Pulmonary artery endothelial cell (primary cell): ENCODE measurements at places on chromosomes 3 and 15. TPM values are rescaled to one million over a fixed set of nuclear protein-coding genes. Genes with fewer than 3 reads are reported as not detected.

GRCh38 chr3:81277853-81278252 lies 483.6 kb downstream of the GBE1 start:
- DNase-seq, result peak; percentile 36

GRCh38 chr3:101531473-101532086 lies 18.6 kb upstream of the SENP7 start:
- no peak for DNase-seq

DNA sequence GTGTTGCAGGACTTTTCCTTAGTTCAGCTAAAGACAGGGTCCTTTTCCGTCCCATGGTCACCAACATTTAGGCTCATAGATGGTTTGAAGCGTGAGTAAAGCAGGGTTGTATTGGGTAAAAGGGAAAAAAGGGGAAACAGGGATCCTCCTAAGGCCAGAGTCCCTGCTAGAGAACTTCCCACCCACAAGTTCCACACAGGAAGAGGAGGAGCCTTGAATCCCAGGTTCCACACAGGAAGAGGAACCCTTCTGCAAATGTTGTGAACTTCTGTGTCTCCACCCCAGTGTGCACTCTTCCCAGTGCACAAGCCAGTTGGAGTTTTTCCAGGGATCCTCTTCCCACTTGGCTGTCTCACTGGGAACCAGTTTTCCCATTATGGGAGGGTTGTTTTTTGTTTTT lies 27.6 kb upstream of the ATP8B4 start:
- DNase-seq, result no peak

GRCh38 chr3:194162070-194162678 lies 26.2 kb downstream of the HES1 start:
- DNase-seq, result no peak

DNA sequence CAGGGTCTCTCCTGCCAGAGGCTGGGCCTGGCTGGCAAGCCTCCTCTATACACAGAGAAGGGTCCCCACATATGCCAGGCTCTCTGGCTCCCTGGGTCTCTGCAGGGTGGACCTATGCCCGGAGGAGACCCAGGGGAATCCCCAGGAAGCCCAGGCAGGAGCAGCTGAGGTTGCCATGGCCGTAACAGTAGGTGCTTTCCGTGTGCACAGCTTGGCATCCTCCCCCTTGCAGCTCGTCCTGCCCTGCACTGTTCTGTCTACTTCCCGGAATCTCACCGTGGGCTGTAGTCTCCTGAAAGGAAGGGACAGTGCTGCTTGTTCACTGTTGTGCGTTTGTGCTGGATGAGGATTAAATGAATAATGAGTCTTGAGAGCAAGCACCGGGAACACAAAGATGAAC lies 47.8 kb downstream of the DAPK2 start:
- no peak for DNase-seq

DNA sequence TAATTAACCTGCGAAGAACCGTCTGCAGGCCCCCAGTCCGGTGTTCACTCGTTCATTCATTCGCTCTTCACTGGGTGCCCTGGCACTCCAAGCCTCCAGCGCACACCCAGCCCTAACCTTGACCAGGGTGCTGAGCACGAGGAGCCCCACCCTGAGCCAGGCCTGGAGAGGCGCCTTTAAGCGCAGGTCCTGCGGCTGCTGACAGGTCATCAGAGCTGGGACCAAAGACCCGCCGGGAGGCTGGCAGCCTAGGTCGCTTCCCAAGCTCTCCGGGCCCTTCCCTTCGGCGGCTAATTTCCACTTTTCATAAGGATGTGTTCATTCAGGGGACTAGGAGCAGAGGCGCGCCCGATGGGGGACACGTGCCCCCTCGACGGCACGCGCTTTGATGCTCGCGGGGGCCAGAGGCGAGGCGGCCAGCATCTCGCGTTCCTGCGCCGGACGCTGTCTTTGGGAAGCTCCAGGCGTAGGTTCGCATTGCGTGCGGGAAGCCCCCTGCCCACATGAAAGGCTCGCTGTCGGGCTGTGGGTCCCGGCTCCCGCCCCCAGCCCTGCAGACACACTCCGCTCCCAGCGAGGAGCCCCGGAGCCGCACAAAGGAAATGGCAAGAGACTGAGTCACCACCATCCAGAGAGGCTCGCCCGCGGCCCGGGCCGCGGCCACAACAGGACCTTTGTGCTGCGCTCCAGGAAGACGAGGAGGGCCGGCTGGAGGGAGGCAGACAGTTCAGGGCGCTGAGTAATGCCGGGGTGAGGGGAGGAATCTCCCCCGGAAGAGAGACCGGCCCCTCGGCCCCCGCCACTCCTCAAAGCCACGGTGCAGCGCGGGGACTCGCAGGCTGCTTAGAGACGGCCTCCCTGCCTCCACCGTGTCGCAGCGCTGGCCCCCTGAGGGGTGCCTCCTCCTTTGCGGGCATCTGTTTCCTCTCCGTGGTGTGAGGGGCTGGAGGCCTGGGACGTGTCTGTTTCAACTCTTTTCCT lies 266.4 kb upstream of the HES1 start:
- no peak for DNase-seq

The GABRG3 gene
- not detected in 2 replicates for total RNA-seq
